ENCODE measurements at places on chromosomes 2 and 18.

DNA sequence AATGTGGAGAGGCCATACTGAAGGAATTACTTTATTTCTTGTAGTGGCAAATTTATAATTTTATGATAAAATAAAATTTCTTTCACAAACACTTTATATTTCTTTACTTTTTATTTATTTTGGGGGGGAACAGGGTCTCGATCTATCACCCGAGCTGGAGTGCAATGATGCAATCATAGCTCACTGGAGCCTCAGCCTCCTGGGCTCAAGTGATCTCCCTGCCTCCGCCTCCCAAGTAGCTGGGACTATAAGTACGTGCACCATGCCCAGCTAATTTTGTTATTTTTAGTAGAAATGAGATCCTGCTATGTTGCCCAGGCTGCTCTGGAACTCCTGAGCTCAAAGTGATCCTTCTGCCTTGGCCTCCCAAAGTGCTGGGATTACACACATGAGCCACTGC lies 59.6 kb downstream of the SOS1 start:
- DNase-seq = no peak

- no peak for DNase-seq
Observed at GRCh38 chr2:227052879-227053278, 111.1 kb downstream of the COL4A4 start.

- DNase-seq = peak; percentile 24
Observed at GRCh38 chr2:705971-706511, 28.8 kb upstream of the TMEM18 start.

GRCh38 chr2:198375083-198375410 lies 570.7 kb downstream of the PLCL1 start:
- DNase-seq = no peak

GRCh38 chr18:39772155-39772919 lies 2182.7 kb upstream of the PIK3C3 start:
- DNase-seq = no peak

All from stimulated activated CD4-positive, alpha-beta T cell treated with anti-CD3 and anti-CD28 coated beads, Interleukin-1b, Interleukin-23, amount 100 ng/mL, for 48 hours (primary cell).